Stimulated activated effector memory CD8-positive, alpha-beta T cell treated with anti-CD3 and anti-CD28 coated beads, Interleukin-12 subunit alpha, Interleukin-12 subunit beta, amount 100 ng/mL, for 72 hours (primary cell): ENCODE measurements at places on chromosomes 12 and 14.
A peak's percentile ranks its signal among the peaks of the same experiment; 100 is the strongest.

DNA sequence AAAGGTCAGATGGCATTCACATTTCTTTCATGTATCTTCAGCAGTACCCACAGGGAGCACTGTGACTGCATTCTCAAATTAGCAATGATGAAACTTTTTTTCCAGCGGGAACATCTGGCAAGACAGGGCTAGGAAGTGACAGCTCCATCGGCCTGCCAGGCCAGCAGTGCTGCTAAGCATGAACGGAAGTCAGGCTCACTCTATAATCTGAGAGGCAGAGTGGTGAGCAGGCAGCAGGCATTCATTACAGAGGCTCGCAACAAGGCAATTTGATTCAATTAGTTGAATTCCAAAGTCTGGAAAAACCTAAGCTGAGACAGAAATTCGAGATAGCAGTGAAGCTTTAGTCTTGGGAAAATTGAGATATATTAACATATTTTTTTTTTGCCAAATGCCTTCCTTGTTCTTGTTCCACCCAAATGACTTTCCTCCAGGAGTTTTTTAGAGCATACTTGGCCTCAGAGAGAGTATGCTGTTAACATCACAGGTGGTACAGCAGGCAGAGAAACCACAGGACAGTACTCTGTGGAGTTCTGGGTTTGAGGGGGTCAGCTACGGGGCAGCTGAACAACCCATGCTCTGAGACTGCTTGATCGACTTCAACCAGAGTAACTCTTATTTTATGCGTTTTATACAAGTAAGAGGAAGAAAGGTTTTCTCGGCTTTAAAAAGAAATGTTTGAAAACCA, 414.9 kb downstream of the APAF1 start:
- DNase-seq, result no peak

DNA sequence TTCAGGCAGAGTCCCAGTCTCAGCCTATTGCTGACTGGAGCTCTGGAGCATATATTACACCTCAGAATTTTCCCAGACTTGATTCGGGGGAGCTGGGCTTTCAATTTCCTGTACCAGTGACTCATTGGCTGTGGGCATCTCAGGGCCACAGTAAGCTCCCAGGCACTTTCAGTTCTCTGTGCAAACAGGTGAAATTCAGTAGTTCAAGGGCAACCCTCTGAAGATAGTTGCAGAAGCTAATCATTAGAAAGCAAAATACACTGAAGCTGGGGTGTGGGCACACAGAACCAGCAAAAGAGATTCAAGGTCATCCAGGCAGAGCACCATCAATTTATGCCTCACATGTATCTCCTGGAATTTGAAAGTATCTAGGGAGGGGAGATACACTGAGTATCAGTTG, 8.1 kb upstream of the NIN start:
- no peak for DNase-seq

- DNase-seq, result peak; percentile 75
Observed at GRCh38 chr12:6852651-6853354, 853 bp downstream of the USP5 start.

DNA sequence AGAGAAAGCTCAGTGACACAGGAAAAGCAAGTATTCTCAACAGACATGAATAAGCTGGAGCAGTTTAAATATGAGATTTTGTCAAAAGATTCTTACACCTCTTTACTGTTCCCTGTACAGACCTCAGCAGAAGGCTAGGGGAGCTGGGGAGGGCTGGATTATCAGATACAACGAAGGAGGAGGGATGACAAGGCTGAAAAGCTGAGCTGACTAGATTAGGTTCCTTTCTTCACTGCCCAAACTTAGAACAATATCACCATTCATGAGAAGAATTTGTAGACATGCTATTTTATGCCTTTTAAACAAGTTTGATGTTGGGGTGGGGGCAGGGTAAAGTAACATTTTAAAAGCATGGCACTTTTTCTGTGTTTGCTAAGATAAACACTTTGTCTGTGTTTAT, 611.1 kb downstream of the AACS start:
- no peak for DNase-seq

DNA sequence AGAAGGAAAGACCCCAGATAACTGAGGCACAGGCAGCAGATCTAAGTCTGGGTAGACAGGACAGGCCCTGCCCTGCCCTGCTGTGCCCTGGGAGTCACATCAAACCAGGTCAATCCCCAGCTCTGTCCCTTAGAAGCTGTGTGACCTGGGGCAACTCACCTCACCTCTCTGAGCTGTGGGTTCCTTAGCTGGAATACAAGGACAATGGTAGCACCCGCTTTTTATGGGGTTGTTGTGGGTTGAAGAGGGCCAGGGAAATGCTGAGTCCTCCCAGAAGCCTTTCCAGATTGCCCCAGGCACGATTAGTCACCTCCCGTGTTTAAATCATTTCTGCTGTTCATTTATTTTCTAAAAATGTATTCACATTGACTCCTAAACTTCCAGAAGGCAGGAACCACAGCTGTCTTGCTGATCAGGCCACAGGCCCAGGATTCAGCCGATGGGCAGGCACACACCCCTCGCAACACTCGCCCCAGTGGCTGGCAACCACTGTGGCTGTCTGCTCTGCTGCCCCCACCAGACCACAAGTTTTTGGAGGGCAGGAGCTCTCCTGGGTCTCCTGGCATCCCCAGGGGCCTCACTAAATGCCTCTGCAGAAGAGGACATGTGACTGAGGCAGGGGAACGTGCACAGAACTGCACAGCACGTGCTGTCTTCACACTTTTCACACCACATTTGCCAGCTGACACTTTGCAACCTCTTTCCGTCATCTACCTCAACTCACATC, 3.0 kb downstream of the SELPLG start:
- no peak for DNase-seq

- DNase-seq, result no peak
Observed at GRCh38 chr14:57274551-57274950, 5.8 kb downstream of the AP5M1 start.

GRCh38 chr14:97224016-97224415, 426.8 kb downstream of the VRK1 start:
- DNase-seq, result no peak

GRCh38 chr14:89667983-89668382, 250.9 kb upstream of the FOXN3 start:
- no peak for DNase-seq

GRCh38 chr14:43479596-43480195, 1027.4 kb downstream of the FSCB start:
- no peak for DNase-seq

DNA sequence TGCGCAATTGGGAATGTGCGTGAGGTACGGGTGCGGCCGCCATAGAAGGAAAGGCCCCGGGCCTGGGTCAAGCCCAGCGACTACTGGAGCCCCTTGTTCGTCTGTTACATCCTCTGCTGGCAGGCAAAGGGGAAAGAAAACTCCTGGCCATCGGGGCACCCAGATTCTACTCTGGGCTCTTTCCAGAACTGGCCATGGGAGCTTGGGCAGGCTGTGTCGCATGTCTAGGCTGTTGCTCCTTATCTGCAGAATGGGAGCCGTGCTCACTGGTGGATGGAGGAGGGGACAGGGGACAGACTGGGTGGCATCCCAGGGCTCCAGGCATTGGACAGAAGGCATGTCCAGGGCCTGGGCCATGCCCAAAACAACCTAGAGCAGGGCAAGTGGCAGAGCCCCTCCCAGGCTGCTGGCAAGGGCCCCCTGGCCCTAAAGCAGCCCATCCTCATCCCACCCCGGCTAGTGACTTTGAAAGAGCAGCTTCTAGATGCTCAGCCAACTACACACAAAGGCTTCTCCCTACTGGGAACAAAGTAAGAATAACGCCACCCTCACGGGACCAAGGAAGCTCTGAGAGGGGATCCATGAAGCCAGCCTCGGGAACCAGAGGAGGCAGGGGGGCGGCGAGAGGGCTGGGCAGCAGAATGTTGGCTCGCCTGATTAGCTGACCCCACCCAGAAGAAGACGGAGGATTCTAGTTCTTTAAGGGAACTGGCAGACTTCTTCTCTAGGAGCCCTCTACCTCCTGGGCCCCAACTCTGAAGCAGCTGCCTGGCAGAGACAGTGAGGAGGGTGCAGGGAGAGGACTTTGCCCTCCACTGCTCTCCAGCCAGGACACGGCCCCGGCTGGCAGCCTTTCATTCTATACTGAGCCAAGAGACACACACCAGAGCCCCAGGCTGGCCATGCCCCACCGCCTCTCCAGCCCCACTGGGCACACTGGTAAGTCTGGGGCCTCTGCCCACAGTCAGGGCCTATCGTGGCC, 96.8 kb downstream of the SINHCAF start:
- no peak for DNase-seq

GRCh38 chr14:95250140-95250769, 69.5 kb downstream of the CLMN start:
- no peak for DNase-seq

- DNase-seq, result no peak
Observed at GRCh38 chr14:24156840-24157239, 4.2 kb upstream of the IRF9 start.

- DNase-seq, result no peak
Observed at GRCh38 chr12:122318607-122319605, 52.6 kb upstream of the VPS33A start.

GRCh38 chr14:85075694-85076476, 454.1 kb upstream of the FLRT2 start:
- DNase-seq, result no peak

GRCh38 chr12:90991952-90992465, 12.8 kb downstream of the EPYC start:
- DNase-seq, result no peak

DNA sequence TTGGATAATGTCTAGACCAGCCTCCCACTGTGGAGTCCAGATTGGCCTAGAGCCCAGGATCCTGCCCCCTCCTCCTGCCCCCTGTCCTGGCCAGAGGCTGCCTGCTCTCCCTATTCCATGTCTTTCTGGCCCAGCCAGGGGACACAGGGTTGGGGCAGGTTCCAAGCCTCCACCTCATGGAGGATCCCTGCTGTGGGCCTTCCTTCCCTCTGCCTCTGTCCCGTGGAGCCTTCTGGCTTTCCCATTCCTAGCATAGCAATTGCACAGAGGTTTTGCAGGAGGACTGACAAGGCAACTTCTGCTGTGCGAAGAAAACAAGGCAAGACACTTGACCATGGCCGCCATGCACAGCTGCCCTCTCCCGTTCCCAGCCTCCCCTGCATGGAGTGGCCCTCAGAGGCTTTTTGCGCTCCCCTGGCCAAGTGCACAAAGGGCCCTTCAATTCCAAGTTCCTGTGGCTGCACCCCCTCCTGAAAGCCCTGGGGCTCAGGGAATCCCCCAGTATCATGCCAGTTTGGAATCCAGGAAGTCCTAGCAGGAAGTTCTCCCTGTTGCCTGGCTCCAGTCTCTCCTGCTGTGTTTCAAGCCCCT, 42.1 kb downstream of the KRT80 start:
- no peak for DNase-seq

DNA sequence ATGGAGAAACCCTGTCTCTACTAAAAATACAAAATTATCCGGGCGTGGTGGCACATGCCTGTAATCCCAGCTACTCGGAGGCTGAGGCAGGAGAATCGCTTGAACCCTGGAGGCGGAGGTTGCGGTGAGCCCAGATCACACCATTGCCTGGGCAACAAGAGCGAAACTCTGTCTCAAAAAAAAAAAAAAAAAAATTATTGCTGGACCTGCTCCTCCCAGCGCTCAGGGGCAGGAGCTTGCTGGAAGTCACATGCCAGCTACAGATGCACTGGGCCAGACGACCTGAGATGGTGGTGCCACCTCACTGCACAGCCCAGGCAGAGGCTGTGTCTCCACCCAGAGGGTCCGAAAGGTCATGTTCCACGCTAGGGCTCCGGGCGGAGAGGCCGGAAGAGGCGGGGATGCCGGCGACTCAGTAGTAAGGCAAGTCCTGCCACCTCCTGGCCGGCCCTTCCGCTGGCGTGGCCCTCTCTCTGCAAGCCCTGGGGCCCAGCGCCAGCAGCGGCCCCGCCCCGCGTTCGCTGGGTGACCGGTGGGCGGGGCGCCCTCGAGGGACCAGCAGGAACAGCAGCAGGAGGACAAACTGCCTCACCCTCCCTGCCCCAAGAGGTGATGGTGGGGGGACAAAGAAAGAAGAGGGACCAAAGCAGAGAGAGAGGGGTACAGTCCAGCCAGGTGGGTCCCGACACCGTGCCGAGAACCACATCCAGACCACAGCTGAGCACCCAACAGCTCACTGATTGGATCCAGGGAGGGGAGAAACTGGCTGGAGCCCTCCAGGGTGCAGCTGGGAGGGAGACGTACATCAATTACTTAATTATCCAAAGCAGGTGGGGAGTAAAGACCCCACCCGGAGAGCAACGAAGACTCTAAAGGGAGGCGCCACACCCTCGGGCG, 3.6 kb upstream of the RHOF start:
- no peak for DNase-seq
